ENCODE measurements at places on chromosomes 7 and 10. TPM values are rescaled to one million over a fixed set of nuclear protein-coding genes. Genes with fewer than 3 reads are reported as not detected.
A peak's percentile ranks its signal among the peaks of the same experiment; 100 is the strongest.

DNA sequence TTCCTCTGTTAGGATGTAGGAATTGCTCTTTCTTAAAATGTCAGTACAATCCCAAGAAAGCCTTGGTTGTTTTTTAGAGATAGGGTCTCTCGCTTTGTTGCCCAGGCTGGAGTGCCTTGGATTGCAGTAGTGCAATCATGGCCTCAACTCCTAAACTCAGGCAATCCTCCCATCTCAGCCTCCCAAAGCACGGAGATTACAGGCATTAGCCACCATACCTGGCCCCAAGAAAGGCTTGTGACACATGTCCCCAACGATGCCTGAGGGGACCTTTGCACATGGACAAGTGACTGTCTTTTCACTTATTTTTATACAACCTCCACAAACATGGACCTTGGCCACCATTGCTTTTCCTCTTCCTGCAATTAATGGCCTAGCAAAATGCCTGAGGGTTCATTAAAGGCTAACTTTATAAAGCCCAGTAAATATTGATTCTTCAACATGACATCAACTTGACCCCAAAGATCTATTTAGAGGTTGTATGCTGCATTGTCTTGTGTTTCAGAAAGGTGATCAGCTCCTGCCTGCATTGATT, 10.0 kb upstream of the SPOCK2 start:
- H3K27me3 ChIP-seq: no peaks in the 10 kb centered on the region
- H3K4me1 ChIP-seq: peaks cover 26% of the 10 kb centered on the region
- DNase-seq: no peak

DNA sequence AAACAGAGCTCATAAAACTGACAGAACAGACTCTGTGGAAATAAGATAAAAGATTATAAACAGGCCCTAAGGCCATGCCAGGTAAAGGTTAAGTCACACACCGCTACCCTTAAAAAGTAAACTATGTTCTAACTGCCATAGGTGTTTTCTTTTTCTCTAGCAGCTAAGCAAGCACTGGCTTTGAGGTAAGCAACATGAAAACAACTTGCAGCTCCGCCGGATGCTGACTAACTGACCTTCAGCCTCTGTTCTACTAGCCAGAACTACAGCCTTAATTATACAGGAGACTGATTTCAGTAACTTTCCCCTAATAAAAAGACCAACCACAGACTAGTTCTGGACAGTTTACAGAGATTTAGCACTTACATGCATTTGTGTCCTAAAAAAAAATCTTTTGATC, 708.3 kb downstream of the CCSER2 start:
- no peaks in the 10 kb centered on the region for H3K27me3 ChIP-seq

- H3K27ac ChIP-seq: no peak overlapping the region
- H3K36me3 ChIP-seq: no peaks in the 10 kb centered on the region
- no peak for DNase-seq
- H3K4me3 ChIP-seq: no peak overlapping the region
- no peaks in the 10 kb centered on the region for H3K4me1 ChIP-seq
Measured at GRCh38 chr10:114697061-114697598, 39.1 kb upstream of the ABLIM1 start.

DNA sequence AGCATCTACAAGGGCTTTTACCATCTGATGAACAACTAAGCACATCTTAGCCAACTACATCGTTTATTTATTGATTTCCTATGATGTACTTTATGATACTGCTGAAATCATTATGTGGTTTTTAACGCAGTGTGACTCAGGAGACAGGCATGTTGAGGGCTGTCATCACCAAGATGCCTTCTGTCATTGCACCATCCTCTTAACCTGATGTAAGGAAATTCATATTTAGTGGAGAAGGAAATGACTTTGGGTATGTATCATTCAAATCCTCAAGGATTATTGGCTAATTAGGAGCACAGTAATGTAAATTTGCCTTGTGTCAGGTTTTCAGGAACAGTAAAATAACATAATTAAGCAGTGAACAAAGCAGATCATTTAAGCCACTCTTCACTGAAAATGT, 138.5 kb upstream of the MGMT start:
- no peak for DNase-seq
- no peaks in the 10 kb centered on the region for H3K27me3 ChIP-seq
- no peaks in the 10 kb centered on the region for H3K36me3 ChIP-seq
- no peak overlapping the region for H3K27ac ChIP-seq
- H3K4me3 ChIP-seq: no peak overlapping the region
- no peaks in the 10 kb centered on the region for H3K4me1 ChIP-seq

SPDYE11 gene
- polyA plus RNA-seq: 6.5 TPM

DNA sequence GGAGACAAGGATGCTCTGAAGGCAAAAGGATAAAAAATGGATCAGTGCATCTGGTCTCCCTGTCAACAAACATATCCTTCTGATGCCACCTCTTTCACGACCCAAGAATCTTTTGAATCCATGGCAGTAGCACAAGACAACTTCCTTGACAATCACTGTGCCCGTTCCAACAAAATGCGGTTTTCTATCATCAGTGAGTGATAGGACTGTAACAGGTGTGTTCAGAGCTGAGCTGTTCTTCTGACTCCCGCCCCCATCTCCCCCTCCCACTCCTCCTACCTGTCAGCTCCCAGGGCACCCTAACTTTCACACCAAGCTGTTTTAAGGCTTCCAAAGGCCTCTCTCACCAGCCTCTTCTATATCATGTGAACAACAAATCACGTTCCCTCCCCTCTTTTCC, 74.8 kb downstream of the PARD3 start:
- H3K27ac ChIP-seq: peak overlapping the region; percentile 45
- H3K27me3 ChIP-seq: no peaks in the 10 kb centered on the region
- peaks cover 22% of the 10 kb centered on the region for H3K4me1 ChIP-seq
- H3K4me3 ChIP-seq: no peak overlapping the region
- H3K36me3 ChIP-seq: no peaks in the 10 kb centered on the region

GRCh38 chr7:76291351-76292212, 10.9 kb upstream of the HSPB1 start:
- H3K4me1 ChIP-seq: peaks cover 18% of the 10 kb centered on the region
- no peaks in the 10 kb centered on the region for H3K27me3 ChIP-seq
- H3K36me3 ChIP-seq: no peaks in the 10 kb centered on the region
- peak; percentile 91 for DNase-seq
- peak overlapping the region; percentile 99 for H3K27ac ChIP-seq

DNA sequence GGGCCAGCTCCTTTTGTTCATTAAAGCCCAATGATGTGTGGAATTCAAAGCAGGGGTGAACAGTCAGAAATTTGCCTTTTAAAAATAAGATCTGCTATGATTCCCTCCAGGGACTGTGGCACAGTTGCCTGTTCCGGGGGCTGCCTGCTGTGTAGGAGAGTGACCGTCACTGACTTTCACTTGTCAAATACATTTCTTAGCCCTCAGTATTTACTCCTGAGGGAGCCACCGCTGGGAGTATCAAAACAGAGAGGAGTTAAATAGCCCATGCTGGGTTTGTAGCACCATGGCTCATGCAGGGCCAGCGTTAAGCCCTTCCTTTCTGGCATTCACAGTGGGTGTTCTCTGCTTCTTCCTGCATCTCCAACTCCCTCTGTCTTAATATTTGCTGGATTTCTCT, 897.8 kb downstream of the SORCS3 start:
- H3K4me3 ChIP-seq: no peak overlapping the region
- H3K4me1 ChIP-seq: no peaks in the 10 kb centered on the region
- no peak for DNase-seq

GRCh38 chr7:56124981-56125380, 8.8 kb upstream of the NUPR2 start:
- no peak for DNase-seq
- H3K36me3 ChIP-seq: no peaks in the 10 kb centered on the region
- no peak overlapping the region for H3K27ac ChIP-seq
- H3K27me3 ChIP-seq: no peaks in the 10 kb centered on the region

MEIG1 gene
- polyA plus RNA-seq: 33.1 TPM

DNA sequence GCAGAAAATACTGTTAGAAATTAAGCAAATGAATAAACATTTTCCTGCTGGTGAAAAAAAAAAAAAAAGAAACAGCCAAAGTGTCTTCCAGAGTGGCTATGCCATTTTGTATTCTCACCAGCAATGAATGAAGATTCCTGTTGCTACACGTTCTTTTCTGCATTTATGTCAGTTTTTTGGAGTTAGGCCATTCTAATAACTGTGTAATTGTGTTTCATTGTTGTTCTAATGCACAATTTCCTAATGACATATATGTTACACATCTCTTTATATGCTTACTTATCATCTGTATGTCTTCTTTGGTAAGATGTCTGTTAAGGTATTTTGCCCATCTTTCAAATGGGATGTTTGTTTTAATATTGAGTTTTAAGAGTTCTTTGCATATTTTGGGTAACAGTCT, 213.7 kb downstream of the ITGB1 start:
- H3K27me3 ChIP-seq: no peaks in the 10 kb centered on the region
- no peak for DNase-seq
- H3K36me3 ChIP-seq: no peaks in the 10 kb centered on the region

MALRD1 gene
- 3.3 TPM for polyA plus RNA-seq

- no peaks in the 10 kb centered on the region for H3K36me3 ChIP-seq
- H3K27ac ChIP-seq: no peak overlapping the region
- no peaks in the 10 kb centered on the region for H3K4me1 ChIP-seq
- H3K4me3 ChIP-seq: no peak overlapping the region
Measured at GRCh38 chr10:22305721-22306120, 10.5 kb upstream of the COMMD3 start.

DNA sequence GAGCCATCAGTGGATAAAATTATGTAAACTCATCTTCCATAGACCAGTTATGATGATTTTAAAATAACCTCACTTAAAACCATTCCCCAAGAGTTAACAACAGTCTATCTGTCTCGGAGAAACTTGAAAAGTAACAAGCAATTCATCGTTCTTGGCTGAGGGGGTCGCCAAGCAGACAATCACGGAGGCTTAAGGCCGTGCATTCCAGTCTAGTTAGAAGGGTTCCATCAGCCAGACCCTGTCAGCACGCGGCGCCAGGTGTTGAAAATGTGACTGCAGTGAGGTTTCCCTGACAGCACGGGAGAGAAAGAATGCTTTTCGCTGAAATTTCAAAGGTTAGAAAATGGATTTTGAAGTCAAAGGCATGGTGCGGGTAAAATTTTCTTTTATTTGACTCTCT, 1025.0 kb upstream of the CELF2 start:
- no peak for DNase-seq
- H3K36me3 ChIP-seq: no peaks in the 10 kb centered on the region
- no peak overlapping the region for H3K4me3 ChIP-seq
- H3K27me3 ChIP-seq: no peaks in the 10 kb centered on the region
- H3K27ac ChIP-seq: no peak overlapping the region

- no peak for DNase-seq
- no peaks in the 10 kb centered on the region for H3K27me3 ChIP-seq
- no peaks in the 10 kb centered on the region for H3K4me1 ChIP-seq
- H3K4me3 ChIP-seq: no peak overlapping the region
- H3K36me3 ChIP-seq: no peaks in the 10 kb centered on the region
Measured at GRCh38 chr7:80634505-80634904, 3.9 kb upstream of the CD36 start.

DNA sequence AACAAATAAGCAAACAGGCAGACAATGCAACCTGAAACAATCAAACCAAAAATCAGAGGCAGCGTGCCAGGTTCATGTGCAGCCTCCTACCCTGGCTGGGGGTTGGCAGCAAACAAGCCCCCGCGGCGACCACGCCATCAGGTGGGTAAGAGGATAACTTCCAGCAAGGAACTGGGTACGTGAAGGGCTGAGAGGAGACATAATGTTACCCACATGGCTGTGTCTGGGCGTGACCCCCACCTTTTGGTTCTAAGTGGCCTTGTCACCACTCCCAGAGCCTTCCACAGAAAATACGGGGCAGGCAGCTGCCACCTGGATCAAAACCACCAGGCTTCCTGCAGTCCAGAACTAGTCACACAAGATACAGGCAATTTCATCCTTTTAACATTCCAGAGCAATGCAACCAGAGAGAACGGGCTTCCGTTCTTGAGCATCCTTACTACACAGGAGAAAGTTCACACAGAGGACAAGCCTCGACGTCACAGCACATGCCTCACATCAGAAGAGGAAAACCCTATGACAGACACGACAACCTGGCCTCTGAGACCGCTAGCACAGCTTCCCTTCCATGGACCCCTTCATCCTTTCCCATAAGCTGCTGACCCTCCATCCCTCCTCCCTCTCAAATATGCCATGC, 171.0 kb downstream of the GRID1 start:
- H3K36me3 ChIP-seq: no peaks in the 10 kb centered on the region
- no peak overlapping the region for H3K27ac ChIP-seq
- H3K4me3 ChIP-seq: no peak overlapping the region
- H3K4me1 ChIP-seq: no peaks in the 10 kb centered on the region

CNTNAP2 gene
- 4.3 TPM for polyA plus RNA-seq

- peaks cover 18% of the 10 kb centered on the region for H3K4me1 ChIP-seq
- H3K27me3 ChIP-seq: no peaks in the 10 kb centered on the region
- no peak overlapping the region for H3K4me3 ChIP-seq
Measured at GRCh38 chr7:131370523-131370968, 42.9 kb downstream of the MKLN1 start.

DNA sequence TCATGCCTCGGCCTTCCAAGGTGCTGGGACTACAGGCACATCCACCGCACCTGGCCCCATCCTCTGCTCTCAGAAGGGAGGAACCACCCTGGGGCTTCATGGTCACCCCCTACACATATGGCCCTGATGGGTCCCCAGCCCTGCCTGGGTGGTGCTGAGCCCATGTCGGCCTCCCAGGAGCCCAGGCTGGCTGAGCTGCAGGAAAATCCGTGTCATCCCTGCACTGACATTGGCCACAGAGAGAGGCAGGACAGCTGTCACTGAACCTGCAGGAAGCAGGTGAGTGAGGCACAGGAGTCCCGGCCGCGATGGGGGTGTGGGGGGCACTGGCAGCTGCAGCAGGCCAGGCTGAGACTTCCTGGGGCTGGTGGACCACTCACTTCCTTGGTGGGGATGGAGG, 8.0 kb downstream of the GRIFIN start:
- no peak overlapping the region for H3K4me3 ChIP-seq
- no peaks in the 10 kb centered on the region for H3K36me3 ChIP-seq
- no peaks in the 10 kb centered on the region for H3K4me1 ChIP-seq
- no peaks in the 10 kb centered on the region for H3K27me3 ChIP-seq
